ENCODE measurements at places on chromosomes 5 and 9.

- no peak overlapping the region for H3K27ac ChIP-seq
- H3K27me3 ChIP-seq = peaks cover 11% of the 10 kb centered on the region
- peaks cover 4% of the 10 kb centered on the region for H3K4me1 ChIP-seq
- DNase-seq = no peak
Observed at GRCh38 chr5:33933723-33934169, 2.4 kb upstream of the RXFP3 start.

- no peaks in the 10 kb centered on the region for H3K36me3 ChIP-seq
- H3K27ac ChIP-seq = peak overlapping the region; percentile 90
- DNase-seq = no peak
- peaks cover 16% of the 10 kb centered on the region for H3K4me1 ChIP-seq
- peaks cover 7% of the 10 kb centered on the region for H3K27me3 ChIP-seq
- peak overlapping the region; percentile 95 for H3K4me3 ChIP-seq
Observed at GRCh38 chr9:23849379-23850035, 23.5 kb upstream of the ELAVL2 start.

DNA sequence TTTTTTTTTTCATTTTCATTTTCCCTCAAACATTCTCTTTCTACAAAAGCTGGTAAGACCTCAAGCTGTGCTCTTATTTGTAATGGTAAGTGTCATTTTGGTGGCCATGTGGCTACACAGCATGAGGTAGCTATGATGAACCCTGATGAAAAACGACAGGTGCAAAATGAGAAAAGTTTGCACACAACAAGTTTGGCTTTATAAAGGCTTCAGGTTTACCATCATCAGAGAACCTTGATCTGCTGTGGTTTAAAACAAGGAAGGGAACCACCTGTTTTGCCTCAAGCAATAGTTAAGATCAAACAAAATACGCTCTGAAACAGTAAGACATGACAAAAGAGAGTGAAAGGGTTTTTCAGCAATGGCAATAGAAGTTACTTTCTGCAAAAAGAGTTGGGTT, 1124.6 kb upstream of the ACO1 start:
- no peaks in the 10 kb centered on the region for H3K36me3 ChIP-seq
- H3K27me3 ChIP-seq = no peaks in the 10 kb centered on the region
- DNase-seq = no peak
- no peak overlapping the region for H3K4me3 ChIP-seq
- no peaks in the 10 kb centered on the region for H3K4me1 ChIP-seq

GRCh38 chr9:134267881-134268724, 58.2 kb upstream of the RXRA start:
- DNase-seq = no peak
- no peak overlapping the region for H3K27ac ChIP-seq
- H3K27me3 ChIP-seq = peaks cover 10% of the 10 kb centered on the region
- H3K4me1 ChIP-seq = no peaks in the 10 kb centered on the region
- no peaks in the 10 kb centered on the region for H3K36me3 ChIP-seq

- no peak overlapping the region for H3K4me3 ChIP-seq
- H3K4me1 ChIP-seq = no peaks in the 10 kb centered on the region
- H3K27ac ChIP-seq = no peak overlapping the region
Observed at GRCh38 chr9:133443248-133443647, 16.5 kb upstream of the CACFD1 start.

DNA sequence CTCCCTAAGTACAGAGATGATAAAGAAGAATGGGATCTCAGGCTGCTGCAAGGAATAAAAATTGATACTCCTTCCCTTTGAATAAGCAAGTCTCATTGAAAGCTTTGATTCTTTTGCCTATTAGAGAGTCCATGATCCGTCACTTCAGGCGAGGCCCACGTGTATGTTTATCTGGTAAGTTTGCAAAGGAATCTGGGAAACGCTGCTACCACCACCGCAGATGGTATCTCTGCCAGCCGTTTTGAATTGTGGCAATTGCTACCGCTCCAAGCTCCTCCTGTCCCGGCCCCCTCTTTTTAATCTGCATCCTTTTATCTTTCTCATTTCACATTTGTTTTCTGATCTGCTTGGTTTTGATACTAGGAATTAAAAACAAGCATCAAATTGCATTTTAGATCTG, 42.9 kb upstream of the GRIA1 start:
- H3K27ac ChIP-seq = no peak overlapping the region
- DNase-seq = no peak
- H3K27me3 ChIP-seq = peaks cover 2% of the 10 kb centered on the region
- no peaks in the 10 kb centered on the region for H3K36me3 ChIP-seq
- peaks cover 5% of the 10 kb centered on the region for H3K4me1 ChIP-seq
- no peak overlapping the region for H3K4me3 ChIP-seq

DNA sequence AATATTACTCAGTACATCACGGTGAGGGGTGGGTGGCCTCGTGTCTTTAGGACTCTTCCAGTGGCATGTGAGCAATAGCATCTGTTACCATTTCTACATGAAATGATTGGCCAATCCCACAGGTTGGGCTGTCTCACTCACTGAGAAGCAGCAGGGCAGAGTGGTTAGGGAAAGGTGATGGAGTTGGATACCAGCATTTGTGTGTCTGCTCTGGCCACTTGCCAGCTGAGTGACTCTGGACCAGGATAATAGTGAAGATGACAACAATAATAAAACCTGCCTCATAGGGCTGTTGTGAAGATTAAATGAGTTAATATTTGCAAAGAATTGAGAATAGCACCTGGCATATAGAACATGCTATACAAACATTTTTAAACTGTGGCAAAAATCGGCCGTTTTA, 42.0 kb downstream of the IQGAP2 start:
- peaks cover 1% of the 10 kb centered on the region for H3K27me3 ChIP-seq
- no peak overlapping the region for H3K4me3 ChIP-seq
- H3K4me1 ChIP-seq = peaks cover 19% of the 10 kb centered on the region
- no peak overlapping the region for H3K27ac ChIP-seq
- DNase-seq = no peak

DNA sequence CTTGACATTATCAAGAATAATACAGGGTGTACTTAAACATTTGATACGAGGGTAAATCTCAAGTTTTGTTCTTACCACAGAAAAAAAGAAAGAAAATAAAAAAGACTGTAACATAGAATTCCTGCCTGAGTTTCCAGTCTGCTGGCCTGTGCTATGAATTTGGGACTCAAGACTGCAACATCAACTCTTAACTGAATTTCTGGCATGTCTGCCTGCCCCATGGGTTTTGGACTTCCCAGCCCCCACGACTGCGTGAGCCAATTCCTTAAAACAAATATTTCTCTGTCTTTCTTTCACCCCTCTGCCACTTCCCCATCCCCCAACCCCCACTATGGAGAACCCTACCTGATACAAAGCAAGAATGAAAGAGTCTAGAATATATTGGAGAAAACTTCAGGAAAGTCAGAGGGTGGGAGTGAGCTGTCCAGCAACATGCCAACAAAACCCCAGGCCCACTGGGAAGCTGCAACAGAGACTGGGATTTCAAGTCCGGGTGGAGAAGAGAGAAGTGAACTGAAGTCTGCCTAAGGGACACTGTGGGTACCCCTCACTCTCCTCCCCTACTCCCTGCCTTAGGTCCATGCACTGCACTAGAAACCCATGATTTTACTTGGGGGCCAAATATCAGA, 43.0 kb downstream of the MARCHF3 start:
- H3K4me1 ChIP-seq = peaks cover 38% of the 10 kb centered on the region
- DNase-seq = no peak
- H3K27ac ChIP-seq = no peak overlapping the region
- no peak overlapping the region for H3K4me3 ChIP-seq

- no peak overlapping the region for H3K4me3 ChIP-seq
- no peak for DNase-seq
- H3K27ac ChIP-seq = no peak overlapping the region
- peaks cover under 1% of the 10 kb centered on the region for H3K4me1 ChIP-seq
- peaks cover 4% of the 10 kb centered on the region for H3K27me3 ChIP-seq
- no peaks in the 10 kb centered on the region for H3K36me3 ChIP-seq
Observed at GRCh38 chr5:79186455-79186854, 49.5 kb upstream of the JMY start.

DNA sequence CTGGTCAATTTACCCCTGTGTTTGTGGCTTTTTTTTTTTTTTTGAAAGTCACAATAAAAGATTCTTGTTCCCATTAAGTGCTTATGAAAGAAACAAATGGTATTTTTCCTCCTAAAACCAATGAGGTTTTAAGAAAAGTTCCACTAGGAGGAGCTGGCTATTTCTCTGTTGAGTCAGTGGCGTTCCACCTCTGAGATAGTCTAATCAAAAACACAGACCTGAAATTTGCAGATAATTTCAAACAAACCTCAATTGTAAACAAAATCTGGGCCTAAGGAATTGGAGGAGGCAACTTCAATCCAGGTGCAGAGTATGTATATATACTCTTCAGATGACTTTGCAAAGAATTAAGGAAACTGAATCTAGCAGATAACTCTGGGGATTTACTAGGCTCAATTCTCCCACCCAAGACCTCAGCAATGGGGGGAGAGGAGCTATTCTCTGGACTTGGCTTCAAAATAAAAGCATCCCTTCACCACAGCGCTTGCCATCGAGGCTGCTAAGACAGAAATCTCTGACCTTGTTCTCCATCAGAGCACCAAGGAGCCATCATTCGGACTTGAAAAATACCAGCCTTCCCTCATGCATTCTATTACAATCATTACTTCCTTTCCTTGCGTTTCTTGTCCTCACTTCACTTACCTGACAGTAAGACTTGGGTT, 52.4 kb downstream of the FANCC start:
- no peak overlapping the region for H3K4me3 ChIP-seq
- no peaks in the 10 kb centered on the region for H3K27me3 ChIP-seq
- H3K36me3 ChIP-seq = no peaks in the 10 kb centered on the region

GRCh38 chr5:54758038-54758437, 227.4 kb downstream of the ESM1 start:
- H3K36me3 ChIP-seq = no peaks in the 10 kb centered on the region
- no peaks in the 10 kb centered on the region for H3K27me3 ChIP-seq
- DNase-seq = no peak
- H3K4me3 ChIP-seq = no peak overlapping the region
- peaks cover 4% of the 10 kb centered on the region for H3K4me1 ChIP-seq

GRCh38 chr9:73872701-73873100, 624.4 kb upstream of the RORB start:
- H3K36me3 ChIP-seq = no peaks in the 10 kb centered on the region
- H3K4me1 ChIP-seq = no peaks in the 10 kb centered on the region
- no peaks in the 10 kb centered on the region for H3K27me3 ChIP-seq
- no peak overlapping the region for H3K27ac ChIP-seq

DNA sequence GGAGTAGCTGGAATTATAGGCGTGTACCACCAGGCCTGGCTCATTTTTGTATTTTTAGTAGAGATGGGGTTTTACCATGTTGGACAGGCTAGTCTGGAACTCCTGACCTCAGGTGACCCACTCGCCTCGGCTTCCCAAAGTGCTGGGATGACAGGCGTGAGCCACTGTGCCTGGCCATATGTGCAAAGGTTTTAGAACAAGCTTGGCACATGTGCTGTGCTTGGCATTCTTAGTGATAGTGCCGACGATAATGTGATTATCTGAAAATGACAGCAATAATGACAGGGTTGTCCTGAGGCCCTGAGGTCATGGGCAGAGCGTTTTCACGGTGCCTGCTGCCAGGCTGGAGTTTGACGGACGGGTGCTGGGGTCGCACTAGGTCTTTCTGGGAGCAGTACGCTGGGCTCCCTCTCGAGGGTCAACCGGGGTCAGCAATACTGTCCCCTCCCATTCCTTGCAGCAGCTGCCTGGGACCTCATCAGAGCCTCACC, 42.6 kb downstream of the HMCN2 start:
- peaks cover 4% of the 10 kb centered on the region for H3K4me1 ChIP-seq
- peaks cover 3% of the 10 kb centered on the region for H3K27me3 ChIP-seq
- DNase-seq = no peak
- no peak overlapping the region for H3K4me3 ChIP-seq

- no peak overlapping the region for H3K4me3 ChIP-seq
- no peak overlapping the region for H3K27ac ChIP-seq
- peaks cover 8% of the 10 kb centered on the region for H3K4me1 ChIP-seq
- H3K36me3 ChIP-seq = no peaks in the 10 kb centered on the region
- DNase-seq = no peak
Observed at GRCh38 chr5:154712518-154713437, 42.4 kb upstream of the LARP1 start.

GRCh38 chr9:75108571-75108970, 20.3 kb downstream of the OSTF1 start:
- H3K27me3 ChIP-seq = no peaks in the 10 kb centered on the region
- H3K4me1 ChIP-seq = peaks cover 6% of the 10 kb centered on the region
- no peaks in the 10 kb centered on the region for H3K36me3 ChIP-seq
- no peak overlapping the region for H3K4me3 ChIP-seq

- H3K27me3 ChIP-seq = no peaks in the 10 kb centered on the region
- H3K27ac ChIP-seq = no peak overlapping the region
- peaks cover 11% of the 10 kb centered on the region for H3K4me1 ChIP-seq
- peak overlapping the region; percentile 2 for H3K4me3 ChIP-seq
Observed at GRCh38 chr5:131766689-131767088, 30.1 kb downstream of the FNIP1 start.

- peaks cover 3% of the 10 kb centered on the region for H3K27me3 ChIP-seq
- peaks cover 10% of the 10 kb centered on the region for H3K4me1 ChIP-seq
- H3K27ac ChIP-seq = peak within 1 kb of the TSS; percentile 52
- H3K4me3 ChIP-seq = no peak within 1 kb of the TSS
- no peaks in the 10 kb centered on the region for H3K36me3 ChIP-seq
Observed at GRCh38 chr5:157059093-157059539, at the start of gene HAVCR1. TSS of gene HAVCR1 (minus strand) at chr5:157059116. CDS start at chr5:157057943, 1,173 bp downstream.

DNA sequence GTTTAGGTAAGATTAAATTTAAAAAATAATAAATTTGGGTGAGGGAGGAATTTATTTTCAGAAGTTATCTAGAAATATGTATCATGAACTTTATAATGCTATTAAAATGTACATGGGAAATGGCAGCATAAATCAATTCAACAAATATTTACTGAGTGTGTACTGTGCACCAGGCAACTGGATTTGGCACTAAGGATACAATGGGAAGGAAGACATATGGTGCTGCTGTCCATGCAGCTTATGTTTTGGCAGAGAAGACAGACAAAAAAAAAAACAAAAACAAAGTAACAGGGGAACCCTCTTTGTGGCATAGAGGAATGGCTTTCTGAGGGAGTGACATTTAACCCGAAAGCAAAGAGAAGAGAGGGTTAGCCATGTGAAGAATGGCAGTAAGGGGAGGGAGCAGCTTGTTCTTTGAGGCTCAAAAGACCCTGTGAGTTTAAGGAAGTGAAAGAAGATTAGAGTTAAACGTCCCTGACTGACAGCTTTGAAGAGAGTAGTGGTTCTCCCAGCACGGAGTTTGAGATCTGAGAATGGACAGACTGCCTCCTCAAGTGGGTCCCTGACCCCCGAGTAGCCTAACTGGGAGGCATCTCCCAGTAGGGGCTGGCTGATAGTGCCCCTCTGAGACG, 23.9 kb downstream of the CNTRL start:
- DNase-seq = no peak
- H3K4me3 ChIP-seq = no peak overlapping the region
- H3K4me1 ChIP-seq = no peaks in the 10 kb centered on the region

DNA sequence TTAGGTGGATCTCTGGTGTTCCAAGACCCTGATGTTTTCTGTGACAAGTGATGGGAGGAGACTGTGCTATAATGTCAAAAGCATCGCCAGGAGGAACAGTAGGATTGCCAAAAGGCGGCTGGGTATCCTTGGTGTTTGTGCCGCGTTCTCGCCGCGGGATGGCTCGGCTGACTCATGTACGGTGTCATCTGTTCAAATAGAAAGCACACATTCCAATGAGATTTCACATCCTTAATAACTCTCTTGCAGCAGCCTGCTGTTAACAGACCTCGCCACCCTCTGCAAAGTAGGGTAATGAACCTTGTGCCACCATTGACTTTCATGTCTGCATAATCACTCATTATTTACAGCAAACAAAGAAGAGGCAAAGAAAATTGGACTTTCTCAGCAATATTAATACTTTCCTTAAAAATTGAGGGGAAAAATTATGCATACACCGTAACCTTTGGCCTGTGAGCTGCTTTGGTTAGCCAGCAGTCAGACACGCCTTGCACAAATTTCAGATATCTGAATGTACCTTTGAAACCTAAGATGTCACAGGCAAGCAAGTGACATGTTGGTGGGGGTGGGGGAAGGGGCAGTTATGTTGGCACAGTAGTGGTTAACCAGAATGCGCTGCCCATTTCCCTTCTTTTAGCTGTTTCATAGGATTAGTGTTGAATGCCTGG, 289.4 kb downstream of the EFNA5 start:
- no peaks in the 10 kb centered on the region for H3K36me3 ChIP-seq
- no peak overlapping the region for H3K4me3 ChIP-seq
- DNase-seq = no peak
- H3K27ac ChIP-seq = no peak overlapping the region
